NCI-H524 treated with DMSO at 0.1 percent for 48 hours (cell line): ENCODE measurements at places on chromosomes 5 and 9.

DNA sequence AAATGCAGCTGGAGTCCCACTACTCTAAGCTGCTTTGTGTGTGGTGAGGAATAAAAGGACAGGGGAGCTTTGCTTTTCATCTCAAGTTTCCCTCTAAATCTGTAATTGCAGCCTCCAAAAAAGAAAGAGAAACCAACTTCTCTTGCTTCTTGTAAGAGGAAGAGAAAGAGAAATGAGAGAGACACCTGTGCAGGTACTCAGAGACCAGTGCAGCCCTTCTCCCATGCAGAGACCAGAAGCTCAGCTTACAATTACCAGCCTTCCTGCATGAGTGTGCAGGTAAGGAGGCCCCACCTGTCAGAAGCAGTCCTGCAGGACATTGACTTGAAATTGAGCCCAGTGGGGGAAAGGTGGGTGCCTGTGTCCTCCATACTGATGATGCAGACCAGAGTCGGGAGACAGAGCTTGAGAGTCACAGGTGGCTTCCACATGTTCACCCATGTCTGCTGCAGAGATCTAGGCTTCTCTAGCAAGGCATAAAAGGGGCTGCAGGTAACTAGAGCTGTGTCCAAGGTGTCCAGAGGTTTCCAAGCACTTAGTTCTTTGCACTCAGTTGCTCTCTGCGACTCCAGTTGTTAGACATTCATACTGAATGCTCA lies 15.3 kb upstream of the MED10 start:
- no peak for DNase-seq

DNA sequence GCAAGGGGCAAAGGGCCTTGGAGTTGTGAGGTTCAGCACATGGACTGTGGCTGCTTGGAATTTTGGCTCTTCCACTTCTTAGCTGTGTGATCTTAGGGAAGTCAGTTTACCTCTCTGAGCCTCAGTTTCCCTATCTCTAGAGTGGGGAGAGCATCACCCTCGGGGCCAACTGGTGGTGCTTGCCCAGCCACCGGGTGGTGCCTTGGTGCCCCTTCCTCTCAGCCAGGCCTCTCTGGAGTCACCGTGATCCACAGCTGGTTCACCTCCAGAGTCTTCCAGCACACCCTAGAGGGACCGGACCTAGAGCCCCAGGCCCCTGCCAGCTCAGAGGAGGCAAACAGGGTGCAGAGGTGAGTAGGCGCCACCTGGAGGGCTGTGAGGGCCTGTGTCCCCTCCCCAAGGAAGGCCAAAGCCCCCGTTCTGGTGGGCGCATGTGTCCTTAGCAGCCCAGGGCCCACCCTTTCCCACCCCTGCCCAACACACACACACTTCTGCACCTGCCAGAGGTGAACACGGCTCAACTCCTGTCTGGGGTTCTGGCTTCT lies 7.7 kb downstream of the ADGRD2 start:
- DNase-seq: no peak

DNA sequence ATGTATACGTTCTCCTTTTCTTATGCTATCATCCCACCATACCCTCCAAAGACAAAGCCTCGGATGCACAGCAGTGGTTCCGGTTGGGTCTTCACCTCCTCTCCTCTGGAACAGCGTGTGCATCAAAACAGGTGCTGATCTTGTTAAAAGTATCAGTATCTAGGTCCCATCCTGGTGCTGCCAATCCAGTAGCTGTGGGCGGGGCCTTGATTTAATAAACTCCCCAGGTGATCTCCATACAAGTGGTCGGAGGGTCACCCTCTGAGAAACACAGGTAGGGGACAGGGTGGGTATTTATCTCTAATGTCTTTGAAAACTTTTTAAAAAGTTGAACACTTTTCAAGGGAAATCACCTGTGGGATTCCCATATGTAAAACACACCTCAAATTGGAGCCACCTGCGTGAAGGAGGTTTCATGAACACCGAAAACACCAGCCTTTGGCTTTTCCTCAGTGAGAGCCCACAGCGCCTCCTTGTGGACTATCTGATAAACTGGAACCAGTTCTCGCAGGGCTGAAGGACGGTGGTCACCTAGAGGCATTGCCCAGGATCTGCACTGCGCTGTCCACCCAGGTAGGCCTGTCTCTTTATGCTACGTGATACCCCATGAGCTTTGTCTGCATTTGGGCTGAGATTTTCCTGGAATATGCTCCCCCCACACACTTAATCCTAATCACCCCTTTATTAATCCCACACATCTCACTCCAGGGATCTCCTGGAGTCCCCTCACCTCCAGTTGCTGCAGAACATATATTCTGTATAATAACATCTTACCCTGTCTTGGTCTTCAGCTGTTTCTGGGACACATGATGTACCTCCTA lies 80.5 kb upstream of the EPB41L4B start:
- peak; percentile 18 for DNase-seq

- DNase-seq: no peak
Observed at GRCh38 chr5:115815693-115816225, 700 bp downstream of the CDO1 start.

- no peak for DNase-seq
Observed at GRCh38 chr5:3110371-3110770, 358.9 kb upstream of the IRX2 start.

- no peak for DNase-seq
Observed at GRCh38 chr5:135391116-135391868, 7.7 kb downstream of the MACROH2A1 start.

- no peak for DNase-seq
Observed at GRCh38 chr9:70529377-70529776, 114.9 kb upstream of the KLF9 start.

DNA sequence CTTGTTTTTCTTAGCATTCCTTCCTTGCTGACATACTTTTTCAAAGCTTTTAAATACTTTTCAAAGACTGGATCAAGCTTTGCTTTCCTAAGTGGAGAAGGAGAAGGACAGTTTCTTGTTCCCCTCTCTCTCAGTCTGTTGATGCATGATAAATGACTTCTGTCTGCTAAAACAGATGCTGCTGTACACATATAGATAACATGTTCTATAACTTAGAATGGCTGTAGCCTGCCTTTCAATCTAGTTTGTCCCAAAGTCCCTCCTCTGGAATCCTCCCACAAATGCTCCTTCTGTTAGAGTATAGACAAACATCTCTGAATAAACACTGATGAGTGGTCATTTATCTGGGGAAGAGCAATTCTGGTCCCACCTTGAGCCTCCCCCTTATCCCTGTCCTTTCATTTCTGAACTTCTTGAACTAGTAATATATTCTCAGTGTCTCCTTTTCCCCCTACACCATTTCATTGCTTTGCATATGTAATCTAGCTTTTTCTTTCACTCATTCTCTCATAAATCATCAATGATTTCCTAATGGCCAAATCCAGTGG lies 5.4 kb upstream of the HEMGN start:
- no peak for DNase-seq

DNA sequence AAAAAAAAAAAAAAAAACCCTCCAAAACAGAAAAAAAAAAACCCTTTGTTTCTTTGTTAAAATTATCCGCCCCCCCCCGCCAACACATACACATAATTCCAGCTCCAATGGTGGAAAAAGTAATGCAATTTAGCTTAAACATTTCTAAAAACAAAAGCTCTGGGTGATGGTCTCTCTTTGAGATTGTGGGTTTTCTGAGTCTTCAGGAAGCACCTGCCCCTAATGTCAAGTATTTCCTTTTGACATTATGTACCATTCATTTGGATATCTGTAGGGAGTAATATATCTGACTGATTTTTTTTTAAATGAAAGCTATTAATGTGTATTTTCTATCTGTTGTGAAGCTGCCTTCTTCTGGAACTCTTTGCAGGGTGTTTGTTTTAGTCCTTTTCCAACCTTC lies 389.7 kb downstream of the TAF11L14 start:
- DNase-seq: no peak

- DNase-seq: no peak
Observed at GRCh38 chr9:133727277-133727875, 10.8 kb downstream of the SARDH start.

DNA sequence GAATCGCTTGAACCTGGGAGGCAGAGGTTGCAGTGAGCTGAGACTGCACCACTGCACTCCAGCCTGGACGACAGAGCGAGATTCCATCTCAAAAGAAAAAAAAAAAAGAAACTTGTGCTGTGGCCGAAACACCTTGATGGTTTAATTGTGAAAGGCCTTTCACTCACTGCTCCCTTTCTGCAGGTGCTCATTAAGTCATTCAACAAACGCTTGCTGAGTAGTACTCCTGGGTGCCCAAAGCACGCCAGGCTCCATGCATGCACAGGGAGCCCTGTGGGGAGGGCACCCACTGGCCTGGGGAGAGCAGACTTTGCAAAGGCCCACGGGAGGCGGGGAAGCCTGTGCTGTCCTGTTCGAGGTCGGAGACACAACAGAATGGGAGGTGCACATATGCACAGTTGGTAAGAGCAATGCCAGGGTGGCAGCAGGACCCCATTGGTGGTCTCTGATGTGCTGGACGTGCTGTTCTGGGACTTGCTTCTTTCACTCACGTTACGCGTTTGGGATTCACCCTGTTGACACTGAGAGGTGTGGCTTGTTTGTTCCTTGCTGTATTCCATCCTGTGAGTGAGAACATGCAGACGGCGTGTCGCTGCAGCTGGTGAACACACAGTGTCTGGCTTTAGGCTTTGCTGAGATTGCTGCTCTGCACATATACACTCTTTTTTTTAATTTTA lies 3.0 kb upstream of the ENTPD2 start:
- no peak for DNase-seq

GRCh38 chr5:63050916-63051315 lies 472.3 kb downstream of the LRRC70 start:
- no peak for DNase-seq

DNA sequence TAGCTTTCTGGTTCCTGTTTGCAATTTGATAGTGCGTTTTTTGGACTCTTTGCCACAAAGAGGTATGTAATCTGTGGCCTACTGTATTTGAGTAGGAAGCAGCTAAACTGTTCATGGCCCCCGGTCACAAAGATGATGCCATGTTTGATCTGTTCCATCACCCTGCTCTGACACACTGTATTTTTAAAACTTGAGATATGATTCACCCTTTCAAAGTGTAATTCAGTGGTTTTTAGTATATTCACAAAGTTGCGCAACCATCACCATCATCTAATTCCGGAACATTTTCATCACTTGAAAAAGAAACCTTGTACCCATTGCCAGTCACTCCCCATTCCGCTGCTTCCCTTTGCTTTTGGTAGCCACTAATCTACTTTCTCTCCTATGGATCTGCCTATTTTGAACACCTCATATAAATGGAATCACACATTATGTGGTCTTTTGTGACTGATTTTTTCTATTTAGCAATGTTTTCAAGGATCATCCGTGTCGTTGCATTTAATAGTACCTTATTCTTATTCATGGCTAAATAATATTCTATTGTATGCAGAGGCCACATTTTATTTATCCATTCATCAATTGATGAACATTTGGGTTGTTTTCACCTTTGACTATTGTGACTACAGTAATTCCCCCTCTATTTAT lies 141.6 kb downstream of the NR3C1 start:
- DNase-seq: no peak

DNA sequence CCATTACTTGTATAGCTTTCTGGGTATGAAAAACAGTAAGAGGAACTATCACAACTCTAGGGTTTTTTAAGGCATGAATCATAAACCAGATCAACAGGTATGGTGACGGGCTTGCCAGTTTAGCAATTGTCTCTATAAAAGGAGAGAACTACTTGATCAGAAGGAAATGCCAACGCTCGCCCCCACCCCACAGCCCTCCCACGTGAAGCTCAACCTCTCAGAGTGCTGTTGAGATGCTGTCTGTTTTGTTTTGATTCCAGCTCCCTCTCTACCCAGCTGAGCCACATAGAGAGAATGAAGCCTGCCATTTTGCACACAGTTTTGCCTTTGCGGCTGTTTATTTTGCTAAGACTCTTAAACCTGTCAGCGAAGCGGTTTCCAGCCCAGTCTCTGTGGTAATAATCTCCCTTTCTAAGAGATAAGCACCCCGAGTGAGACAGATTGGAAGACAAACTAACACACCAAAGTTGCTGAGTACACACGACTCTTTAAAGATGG lies 257.9 kb upstream of the ANKRD55 start:
- DNase-seq: no peak

DNA sequence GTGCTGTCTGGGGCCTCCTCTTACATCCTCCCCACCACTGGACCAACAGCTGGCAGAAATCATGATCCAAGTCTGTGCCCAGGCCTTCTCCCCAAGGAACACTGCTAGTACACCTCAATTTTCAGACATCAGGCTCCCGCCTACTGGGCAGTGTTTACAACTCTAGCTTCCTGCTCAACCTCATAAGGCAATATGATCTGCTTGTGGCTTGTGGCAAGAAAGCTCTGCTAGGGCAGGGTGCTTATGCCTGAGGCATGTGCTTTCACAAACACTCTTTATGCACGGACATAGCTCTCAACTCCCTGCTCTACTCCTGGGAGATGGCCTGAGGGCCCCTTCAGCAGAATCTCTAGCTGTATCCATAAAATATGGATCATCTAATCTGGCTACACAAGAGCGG lies 32.5 kb downstream of the SH3TC2 start:
- no peak for DNase-seq

- no peak for DNase-seq
Observed at GRCh38 chr5:122906768-122907167, 61.4 kb downstream of the SNX24 start.

DNA sequence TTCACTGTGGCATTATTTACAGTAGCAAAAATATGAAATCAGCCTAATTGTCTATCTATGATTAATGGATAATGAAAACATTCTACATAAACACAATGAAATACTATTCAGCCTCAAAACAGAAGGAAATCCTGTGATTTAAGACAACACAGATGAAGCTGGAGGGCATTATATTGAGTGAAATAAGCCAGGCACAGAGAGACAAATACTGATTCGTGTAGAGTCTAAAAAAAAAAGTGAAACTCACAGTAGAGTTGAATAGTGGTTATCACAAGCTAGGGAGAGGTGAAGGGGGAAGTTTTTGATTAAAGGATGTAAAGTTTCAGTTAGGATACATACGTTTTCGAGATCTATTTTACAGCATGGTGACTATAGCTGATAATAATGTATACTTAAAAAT lies 122.2 kb downstream of the ADAMTS6 start:
- no peak for DNase-seq

DNA sequence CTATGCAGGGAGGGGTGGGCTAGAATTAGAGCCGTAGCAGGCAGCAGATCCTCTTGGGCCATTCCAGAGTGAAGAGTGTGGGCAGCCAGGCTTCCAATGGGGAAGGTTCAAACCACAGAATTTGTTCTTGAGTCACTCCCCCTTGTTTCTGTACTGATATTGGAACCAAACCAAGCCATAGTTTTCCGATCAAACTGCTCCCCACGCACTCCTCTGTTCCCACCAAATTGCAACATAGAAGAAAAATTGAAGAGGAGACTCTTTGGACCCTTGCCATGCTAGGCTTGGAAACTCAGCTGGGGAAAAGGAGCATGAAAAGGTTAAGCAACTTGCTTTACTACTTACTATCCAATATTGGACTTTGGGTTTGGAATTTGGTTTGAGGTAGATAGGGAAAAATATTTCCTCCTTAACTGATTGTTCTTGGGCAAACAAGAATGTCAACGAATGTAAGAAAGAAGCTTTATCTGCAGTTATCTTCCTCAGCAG lies 165.8 kb upstream of the NR3C1 start:
- DNase-seq: no peak

DNA sequence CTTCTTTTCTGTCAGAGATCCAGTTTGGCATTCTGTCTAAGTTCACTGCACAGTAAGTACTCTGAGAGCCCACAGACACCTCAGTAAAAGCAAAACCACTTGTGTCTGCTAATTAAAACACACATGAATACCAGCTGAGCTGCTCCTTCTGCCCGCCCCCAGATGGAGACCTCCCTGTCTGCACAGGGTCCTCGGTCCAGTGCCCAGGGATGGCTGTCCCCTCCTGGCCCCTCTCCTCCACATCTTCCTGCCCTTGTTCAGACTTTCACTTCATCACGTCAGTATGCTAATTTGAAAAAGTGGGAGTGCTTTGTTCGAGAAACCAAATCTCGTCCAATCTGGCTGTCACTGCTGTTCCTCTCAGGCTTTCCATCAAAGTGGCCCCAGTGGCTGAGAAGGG lies 43.5 kb downstream of the LIX1 start:
- no peak for DNase-seq
